NCI-H187 (cell line): ENCODE measurements at places on chromosomes 5 and 9.

GRCh38 chr9:97627624-97628023 lies 5.5 kb downstream of the TSTD2 start:
- no peak for DNase-seq

GRCh38 chr5:38725371-38725865 lies 120.4 kb upstream of the OSMR start:
- DNase-seq: no peak

DNA sequence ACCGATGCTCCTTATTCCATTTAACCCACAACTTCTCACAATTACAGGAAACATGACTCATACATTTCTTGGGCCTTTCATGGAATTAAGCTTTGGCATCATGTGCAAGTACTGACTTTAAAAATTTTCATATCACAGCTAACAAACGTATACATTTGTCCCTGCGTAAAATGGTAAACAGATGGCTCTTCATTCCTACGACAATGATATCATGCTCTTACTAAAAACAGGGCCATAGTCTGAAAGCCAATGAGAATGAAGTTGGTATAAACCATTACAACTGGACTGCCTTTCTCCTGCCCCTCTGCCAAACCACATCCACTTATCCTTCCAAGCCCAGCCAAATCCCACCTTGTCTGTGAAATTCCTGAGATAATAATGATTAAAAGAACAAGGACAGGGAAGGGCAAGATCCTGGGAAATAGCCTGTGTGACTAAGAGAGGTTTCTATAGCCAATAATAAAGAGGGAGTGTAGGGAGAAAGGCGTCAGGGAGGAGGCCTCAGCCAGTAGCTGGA lies 44.9 kb upstream of the ZNF366 start:
- no peak for DNase-seq

DNA sequence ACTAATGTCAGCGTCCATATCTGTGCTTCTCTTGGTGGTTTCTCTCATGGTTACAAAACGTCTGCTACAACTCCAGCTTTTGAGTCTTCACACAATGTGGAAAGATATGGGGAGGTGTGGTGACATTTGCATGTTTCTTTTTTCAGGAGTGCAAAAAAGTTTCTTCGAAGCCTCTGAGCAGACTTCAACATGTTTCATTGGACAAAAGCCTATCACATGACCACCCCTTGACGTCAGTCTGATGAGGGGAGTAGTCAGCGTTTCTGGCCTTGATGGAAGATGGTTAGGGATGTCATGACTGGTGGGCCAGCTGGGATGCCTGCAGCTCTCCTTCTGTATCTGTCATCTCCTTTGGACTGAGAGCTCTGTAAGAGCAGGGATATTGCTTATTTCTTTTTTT lies 61.4 kb downstream of the PTPDC1 start:
- DNase-seq: no peak

- no peak for DNase-seq
These were observed at the start of gene PCDHGA3 for GRCh38 chr5:141343242-141343952. TSS of gene PCDHGA3 (plus strand) at chr5:141343829. CDS start at chr5:141344034, 205 bp downstream.

DNA sequence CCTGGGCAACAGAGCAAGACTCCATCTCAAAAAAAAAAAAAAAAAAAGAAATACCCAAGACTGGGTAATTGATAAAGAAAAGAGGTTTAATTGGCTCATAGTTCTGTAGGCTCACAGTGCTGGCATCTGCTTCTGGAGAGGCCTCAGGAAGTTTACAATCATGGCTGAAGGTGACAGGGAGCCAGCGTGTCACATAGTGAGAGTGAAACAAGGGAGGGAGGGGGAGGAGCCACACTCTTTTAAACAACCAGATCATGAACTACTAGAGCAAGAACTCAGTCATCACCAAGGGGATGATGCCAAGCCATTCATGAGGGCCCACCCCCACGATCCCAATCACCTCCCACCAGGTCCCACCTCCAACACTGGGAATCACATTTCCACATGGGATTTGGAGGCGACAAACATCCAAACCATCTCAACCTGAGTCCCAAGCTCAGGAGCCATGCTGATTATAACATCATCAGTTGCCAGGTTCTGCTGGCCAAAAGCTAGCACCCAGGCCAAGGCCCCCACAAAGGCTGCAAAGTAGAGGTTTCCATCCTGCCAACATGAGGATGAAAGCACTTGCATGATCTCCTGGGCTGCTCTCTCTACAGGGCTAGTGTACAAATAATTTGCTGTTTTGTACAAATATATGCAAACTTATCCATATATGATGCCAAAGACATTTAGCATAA lies 15.3 kb downstream of the DENND1A start:
- DNase-seq: no peak

- no peak for DNase-seq
These were observed 709 bp downstream of the IQGAP2 start for GRCh38 chr5:76403766-76404222.

DNA sequence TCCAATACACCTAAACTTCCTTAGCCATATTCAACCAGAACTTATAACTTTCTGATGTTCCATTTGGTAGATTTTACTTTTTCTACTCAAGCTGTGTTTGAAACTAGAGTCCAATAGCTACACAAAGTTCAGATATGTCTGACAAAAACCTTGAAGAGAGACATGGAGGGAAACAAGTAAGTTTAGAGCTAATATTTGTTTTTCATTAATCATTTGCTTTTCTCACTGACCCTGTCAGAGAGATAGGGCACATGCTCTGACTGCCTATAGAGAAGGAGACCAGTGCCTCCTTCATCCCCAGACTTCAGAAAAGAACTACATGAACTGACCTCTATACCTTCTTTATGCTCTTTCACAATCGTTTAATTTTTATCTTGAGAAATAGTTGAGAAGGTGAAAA lies 157.0 kb upstream of the PPP1R2B start:
- DNase-seq: no peak

DNA sequence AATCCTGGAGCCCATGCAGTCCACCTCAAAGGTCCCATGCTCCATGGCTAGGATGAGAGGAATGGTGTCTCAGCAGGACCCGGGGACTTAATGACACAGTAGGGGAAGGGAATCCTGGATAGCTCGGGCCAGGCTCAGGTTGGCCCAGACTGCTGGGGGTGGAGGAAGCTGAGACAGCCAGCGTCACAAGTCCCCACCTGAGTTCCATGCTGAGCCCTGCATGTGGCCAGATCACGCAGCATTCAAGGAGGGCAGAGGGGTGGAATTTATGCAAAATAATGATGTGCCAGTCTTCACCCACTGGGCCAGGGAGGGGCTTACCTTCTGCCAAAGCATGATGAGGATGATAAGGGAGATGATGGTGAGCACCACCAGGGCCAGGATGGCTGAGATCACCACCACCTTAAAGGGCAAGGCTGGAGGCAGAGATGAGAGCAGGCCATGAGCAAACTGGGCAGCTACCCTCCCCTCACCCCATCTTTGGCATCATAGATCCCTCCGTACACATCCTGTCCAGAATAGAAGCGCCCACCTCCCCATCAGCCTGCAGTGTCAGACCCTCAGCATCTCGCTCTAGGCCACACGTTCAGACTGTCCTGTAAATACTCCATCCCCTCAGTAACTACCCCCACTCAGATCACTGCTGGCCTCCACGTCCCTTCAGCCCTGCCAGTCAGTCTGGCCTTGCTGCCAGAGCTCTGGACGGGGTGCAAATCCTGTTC lies 29.3 kb downstream of the PDGFRB start:
- no peak for DNase-seq

GRCh38 chr9:81083067-81083466 lies 606.3 kb downstream of the TLE1 start:
- DNase-seq: no peak

GRCh38 chr9:115057559-115057958 lies 60.4 kb downstream of the TNC start:
- DNase-seq: no peak

- no peak for DNase-seq
These were observed 67.0 kb downstream of the MCTP1 start for GRCh38 chr5:95217881-95218280.

- no peak for DNase-seq
These were observed 18.0 kb downstream of the TMOD1 start for GRCh38 chr9:97519441-97519970.

DNA sequence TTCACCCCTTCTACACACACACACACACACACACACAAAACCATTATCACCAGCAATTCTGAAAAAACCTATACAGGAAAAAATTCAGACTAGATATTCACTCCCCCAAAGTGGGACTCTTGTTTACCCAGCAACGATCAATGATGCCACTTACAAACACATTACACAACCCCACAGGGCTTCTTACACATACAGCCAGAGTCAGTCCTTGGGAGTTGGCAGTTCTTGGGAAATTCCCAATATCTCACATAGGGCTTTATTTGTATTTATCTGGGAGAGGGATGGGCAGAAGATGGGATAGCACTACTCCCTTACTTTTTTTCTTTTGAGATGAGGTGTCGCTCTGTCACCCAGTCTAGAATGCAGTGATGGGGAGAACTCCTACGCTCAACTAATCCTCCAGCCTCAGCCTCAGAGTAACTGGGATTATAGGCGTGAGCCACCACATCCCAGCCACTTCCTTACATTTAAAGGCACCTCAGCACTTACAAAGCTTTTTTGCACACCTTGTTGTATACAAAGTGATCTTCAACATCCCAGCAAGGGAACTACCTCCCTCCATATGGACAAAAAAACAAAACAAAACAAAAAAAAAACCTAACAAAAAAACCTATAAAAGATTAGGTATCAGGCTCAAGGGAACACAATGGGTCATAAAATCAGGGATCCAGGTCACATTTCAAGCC lies 168.4 kb downstream of the TSSK1B start:
- no peak for DNase-seq

- peak; percentile 58 for DNase-seq
These were observed 13.3 kb upstream of the SPATA24 start for GRCh38 chr5:139417214-139417613.

DNA sequence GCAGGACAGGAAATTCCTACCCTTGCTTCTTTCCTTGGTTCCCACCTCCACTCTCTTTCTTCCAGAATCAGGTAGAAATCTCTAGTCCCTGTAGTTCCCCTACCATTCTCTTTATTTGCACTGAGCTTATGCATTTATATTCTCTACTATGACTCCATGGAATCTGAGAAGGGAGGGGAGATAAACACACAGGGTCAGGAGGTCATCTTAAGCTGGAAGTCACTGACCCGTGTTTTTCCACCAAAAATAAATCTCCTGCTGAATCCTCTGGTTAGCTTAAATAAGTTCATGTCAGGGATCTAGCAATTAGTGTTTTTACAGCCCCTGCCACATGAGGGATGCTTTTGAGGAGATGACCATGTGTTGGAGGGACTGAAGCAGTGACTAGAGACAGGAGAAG lies 3.7 kb downstream of the ACTL7B start:
- DNase-seq: no peak

GRCh38 chr9:96398582-96399324 lies 15.2 kb upstream of the SLC35D2 start:
- no peak for DNase-seq

DNA sequence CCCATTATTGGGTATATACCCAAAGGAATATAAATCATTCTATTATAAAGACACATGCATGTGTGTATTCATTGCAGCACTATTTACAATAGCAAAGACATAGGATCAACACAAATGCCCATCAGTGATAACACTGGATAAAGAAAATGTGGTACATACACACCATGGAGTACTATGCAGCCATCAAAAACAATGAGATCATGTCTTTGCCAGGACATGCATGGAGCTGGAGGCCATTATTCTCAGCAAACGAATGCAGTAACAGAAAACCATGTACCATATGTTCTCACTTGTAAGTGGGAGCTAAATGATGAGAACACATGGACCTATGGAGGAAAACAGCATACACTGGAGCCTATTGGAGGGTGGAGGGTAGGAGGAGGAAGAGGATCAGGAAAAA lies 402.4 kb downstream of the CSNK1G3 start:
- DNase-seq: no peak

DNA sequence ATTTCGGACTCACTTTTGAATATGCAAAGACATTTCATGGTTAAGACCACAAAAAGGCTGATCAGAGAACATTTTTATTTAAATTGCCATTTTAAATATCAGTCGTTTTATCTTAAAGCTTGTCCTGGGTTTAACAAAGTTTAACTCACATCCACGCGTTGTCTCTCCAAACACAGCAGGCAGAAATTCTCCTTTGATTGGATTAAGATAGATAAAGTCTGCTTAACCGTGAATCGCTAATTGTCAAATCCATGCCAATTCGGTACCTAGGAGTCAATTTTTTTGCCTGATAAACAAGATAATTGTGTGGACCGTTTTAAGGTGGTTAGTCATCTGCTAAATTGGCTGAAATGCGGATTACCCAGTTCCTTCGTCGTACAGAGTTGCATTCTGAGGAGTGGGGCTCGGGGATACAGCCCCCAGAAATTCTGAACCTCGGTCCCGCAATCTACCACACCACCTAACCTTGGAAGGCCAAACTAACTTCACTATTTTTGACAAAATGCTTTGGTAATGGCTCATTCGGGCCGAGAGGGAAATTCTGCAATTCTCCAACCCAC lies 665 bp upstream of the BTF3 start:
- no peak for DNase-seq

DNA sequence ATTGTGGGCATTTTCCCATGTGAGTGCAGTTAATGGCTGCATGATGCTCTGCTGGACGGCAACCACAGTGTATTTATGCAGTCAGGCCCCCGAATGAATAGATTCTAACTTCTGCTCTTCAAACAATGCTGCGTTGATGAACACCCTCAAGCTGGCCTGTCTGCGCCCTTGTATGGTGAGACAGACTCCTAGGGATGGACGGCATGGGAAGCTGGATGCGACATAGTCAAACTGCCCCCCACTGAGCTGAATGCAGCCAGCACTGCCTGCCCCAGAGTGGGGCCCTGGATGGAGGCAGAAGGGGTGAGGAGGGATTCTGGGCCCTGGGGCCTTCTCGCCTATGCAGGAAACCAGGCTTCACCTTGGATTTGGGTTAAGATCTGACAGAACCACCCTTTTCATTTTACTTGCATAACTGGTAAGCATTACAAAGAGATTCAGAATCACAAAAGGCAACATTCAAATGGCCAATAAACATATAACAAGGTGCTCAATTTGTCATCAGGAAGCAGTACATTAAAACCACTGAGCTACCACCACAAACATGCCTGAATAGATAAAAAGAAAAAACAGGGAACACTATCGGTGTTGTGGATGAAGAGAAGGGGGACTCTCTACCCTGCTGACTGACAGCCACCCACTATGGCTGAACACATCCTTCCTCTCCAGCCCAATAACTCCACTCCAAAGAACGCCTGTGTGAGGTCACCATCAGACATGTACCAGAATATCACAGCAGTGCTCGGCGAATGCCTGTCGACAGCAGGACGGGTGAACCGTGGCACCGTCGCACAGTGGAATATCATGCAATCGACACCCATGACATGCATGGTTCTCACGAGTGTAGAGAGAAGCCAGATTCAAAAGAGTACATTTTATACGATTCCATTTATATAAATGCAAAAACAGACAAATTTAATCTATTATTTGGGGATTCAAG lies 79.1 kb downstream of the RAPGEF1 start:
- no peak for DNase-seq

DNA sequence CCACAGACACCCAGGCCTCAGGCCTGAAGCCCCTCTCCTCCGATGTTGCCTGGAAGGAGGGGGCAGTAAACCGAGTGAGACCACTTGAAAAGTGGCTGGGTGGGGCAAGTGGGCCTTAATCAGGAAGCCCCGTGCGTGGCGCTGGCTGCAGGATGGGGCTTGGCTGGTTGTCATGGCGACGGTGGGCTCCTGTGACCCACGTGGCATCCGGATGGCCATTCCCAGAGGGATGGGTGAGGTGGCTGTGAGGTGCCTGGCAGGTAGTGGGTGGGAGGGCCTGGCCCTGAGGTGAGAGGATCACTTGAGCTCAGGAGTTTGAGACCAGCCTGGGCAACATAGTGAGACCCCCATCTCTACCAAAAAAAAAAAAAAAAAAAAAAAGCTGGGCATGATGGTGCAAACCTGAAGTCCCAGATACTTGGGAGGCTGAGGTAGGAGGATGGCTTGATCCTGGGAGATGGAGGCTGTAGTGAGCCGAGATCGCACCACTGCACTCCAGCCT lies 5.2 kb downstream of the GPSM1 start:
- DNase-seq: no peak
